ENCODE measurements at places on chromosomes 7 and 10. TPM values are rescaled to one million over a fixed set of nuclear protein-coding genes. Genes with fewer than 3 reads are reported as not detected.

DNA sequence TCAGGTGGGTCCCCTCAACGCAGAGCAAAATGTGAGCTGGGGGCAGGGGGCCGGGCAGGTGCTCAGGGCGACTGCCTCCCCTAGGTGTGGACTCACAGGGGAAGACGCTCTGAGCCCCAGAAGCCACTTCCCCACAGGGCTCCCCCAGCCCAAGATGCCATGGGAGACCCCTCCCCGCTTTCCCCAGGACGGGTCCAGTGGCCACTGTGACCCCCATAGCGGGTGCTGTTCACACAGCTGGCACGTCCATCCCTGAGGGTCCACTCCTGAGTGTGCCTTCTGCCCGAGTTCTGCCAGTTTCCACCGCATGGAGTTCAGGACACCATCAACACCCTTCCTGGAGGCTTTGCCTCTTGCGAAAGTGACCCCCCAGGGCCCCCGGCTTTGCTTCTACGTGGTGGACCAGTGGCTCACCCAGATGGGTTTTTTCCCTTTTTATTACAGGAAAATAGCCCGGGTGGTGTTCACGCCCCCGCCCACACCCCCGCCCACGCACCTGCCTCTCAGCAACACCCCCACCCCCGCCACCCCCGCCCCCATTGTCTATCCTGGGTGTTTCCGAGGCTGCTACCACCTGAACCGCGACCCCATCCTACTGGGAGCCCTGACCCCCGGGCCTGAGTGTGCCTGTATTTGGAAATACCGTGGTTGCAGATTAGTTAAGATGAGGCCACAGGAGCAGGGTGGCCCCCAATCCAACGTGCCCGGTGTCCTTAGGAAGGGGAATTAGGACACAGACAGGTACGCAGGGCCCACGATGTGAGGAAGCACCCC is 32.0 kb downstream of the ADAP1 start:
- ATAC-seq, result no peak

DNA sequence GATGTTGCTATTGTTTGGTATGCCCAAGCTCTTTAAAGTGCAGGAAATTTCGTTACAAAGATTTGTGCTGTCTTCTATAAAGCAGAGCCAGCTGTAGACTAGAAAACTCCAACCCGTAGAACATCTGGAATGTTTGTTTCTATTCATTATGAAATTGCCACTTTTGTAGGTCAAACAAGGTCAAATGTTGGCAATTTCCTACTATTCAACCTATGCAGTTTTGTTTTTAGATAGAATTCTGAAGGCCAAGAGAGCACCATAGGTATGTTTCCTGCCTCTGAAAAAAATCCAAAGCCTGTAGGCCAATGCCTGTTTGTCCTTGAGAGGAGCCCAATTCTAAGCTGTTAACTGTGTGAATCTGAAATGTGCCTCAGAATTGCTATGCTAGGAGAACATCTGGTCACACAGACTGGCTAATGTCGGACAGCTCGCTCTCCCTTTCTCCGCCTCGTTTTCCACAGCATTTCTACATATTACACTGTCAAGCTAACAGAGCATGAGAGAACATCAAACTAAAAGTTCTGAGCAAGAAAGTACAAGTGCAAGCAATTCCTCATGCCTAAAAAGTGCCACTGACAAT is 267.2 kb upstream of the LRGUK start:
- ATAC-seq, result no peak

DNA sequence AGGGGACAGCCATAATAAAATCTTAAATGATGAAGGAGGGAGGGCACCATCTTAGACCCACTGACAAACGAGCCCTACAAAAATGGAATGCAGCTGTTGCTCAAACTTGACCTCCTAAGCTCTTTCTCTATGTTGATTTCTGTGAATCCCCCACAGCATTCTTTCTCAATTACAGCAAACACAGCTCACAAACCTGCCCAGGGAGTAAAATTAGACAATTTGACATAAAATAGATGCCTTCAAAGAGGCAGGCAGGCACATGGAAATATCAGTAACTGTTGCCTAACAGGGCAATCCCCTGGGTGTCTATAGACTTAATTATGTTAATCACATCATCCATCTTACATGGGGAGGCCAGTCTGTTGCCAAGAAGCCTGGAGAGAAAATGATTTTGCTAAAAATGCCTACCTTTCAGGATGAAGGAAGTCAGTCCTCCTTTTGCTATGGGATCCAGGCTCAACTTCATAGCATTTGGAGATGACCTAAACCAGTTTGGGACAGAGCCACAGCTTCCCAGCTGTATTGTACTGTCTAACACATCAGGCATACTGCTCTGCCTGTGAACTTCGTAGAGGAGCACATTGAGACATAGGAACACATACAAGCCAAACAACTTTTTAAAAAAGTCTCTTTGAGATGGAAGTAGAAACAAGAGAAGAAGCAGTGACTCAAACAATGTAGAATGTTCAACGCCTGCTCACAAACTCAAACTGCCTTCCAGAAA is 1177.4 kb downstream of the SORCS1 start:
- no peak for ATAC-seq

DNA sequence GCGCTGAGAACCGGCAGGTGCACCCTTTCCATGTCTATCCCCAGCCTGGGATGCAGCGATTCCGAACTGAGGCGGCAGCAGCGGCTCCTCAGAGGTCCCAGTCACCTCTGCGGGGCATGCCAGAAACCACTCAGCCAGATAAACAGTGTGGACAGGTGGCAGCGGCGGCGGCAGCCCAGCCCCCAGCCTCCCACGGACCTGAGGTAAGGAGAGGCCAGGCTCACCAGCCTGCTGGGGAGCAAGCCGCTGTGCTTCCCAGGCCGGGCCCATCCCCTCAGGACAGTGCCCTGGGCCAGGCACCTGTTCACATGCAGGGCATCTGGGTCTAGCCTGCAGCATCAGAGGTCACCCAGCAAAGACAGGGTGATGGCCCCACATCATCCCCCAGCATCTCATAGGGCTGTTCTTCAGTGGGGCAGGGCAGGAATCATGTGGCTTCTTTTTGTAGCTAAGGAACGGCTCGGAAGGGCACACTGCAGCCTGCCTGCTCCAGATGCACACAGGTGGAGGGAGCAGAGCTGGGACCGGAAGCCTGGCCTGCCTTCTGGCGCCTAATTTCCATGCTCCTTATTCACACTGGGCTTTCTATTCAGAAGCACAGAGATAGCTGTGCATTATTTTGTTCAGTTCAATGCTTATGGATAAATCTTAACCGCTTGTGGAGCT is 18.9 kb downstream of the BAG3 start:
- ATAC-seq, result no peak

DNA sequence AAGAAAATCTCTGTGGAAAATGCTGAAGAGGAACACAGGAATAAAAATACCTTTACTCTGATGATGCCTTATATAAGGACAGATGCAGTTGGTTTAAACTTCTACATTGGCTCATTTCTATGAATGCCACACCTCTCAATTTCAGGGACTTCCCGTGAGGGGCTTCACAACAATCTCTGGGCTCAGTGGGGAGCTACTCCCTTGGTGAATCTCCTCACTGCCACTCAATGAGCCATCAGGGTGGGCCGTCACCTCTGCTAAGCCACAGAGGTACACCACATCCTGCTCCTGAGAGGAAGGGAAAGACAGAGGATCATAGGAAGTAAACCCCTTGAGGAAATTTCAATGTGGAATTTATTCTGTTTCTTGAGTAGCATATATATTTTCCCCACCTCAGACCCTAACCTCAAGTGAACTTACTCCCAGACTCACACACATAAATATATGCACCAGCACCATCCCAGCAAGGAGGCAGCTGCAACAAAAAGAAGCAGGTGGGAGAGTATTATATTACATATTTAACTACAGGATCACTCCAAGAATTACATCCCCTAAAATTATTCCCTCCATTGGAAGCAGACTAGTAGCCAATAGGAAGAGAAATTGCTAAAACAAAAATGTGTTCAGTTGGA is 63.3 kb upstream of the PRSS1 start:
- ATAC-seq, result no peak

DNA sequence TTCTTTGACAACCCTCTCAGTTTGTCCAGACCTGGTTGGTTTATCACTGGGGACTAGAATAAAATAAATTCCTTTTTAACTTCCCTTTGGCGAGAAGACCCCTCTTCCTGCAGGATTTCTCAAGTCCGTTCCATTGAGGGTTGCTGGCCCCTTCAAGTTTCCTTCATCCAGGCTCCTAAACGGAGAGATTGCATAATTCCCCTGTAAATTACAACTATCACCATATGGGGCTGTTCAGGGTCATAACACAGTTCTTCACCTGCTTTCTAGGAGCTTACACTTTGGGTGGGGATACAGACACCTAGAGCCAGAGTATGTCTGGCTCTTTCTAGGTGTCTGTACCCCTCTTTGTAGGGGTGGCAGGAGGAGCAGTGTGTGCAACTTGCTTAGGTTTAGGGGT is 3.3 kb upstream of the COPS6 start:
- ATAC-seq, result no peak

DNA sequence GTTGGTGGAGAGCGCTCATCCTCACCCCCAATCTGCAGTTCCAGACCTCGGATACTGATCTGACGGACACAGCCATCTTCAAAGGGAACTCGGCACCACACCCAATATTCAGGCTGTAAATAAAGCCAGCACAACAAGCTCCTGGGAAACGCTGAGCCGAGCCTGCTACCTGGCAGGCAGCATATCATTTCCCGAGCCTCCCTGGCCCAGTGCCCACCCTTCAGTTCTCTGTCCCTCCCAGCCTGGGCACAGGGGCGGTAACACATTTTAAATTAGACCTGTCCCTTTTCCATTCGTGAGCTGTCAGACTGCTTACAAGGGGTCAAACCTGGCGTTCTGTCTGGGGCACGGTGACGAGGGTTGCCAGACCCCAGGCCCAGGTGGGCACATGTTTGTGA is 250.5 kb downstream of the ARHGAP12 start:
- ATAC-seq, result no peak

GRCh38 chr10:35058134-35058533 is 32.0 kb downstream of the CUL2 start:
- no peak for ATAC-seq

EN2 gene
- 0.78 TPM for total RNA-seq

EMX2 gene
- 0.25 TPM for total RNA-seq

ALOX5 gene
- 0.78 TPM for total RNA-seq

INHBA gene
- total RNA-seq, result 0.36 TPM
